Spinal cord (tissue), 10 donors: ENCODE measurements at places on chromosomes 3 and 15. TPM values are rescaled to one million over a fixed set of nuclear protein-coding genes. Genes with fewer than 3 reads are reported as not detected.

CDV3 gene
- total RNA-seq, result 166 TPM

WDR49 gene
- total RNA-seq, result 47.2 TPM

PIK3CB gene
- 23.5 TPM for total RNA-seq

TEX55 gene
- total RNA-seq, result not detected

MAP1A gene
- 148 TPM for total RNA-seq

MUC4 gene
- 3.1 TPM for total RNA-seq

SMCO1 gene
- total RNA-seq, result not detected

ALPK3 gene
- 6.2 TPM for total RNA-seq

PLA2G4F gene
- not detected for total RNA-seq

RHCG gene
- total RNA-seq, result 0.79 TPM

BMF gene
- total RNA-seq, result 10.3 TPM

GOLGA8R gene
- total RNA-seq, result 2.8 TPM
